Natural killer cell treated with Interleukin-12 subunit alpha and Interleukin-12 subunit beta and Interleukin-15 and Interleukin-18, amount 100 ng/mL, for 72 hours (primary cell): ENCODE measurements at places on chromosomes 7 and 10. TPM values are rescaled to one million over a fixed set of nuclear protein-coding genes. Genes with fewer than 3 reads are reported as not detected.
A peak's percentile ranks its signal among the peaks of the same experiment; 100 is the strongest.

The TFEC gene
- 1.0 TPM for total RNA-seq

GRCh38 chr10:34475274-34475646 is 339.8 kb downstream of the PARD3 start:
- DNase-seq = no peak

DNA sequence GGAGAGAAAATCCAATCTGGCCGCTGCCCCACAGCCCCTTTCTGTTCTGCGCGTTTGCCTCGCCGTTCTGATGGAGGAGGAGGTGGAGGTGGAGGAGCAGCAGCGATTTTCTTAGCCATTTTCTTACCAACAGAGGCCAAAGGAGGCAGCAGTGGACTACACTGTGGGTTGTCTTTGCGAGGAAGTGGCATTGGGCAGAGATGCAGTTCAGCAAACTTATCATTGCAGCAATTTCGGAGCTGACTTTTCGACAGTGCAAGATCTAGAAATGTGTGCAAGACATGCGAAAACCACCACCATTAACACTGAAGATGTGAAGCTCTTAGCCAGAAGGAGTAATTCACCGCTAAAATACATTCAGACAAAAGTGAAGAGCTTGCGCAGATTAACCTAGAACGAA is 1.9 kb upstream of the ARL4A start:
- no peak for DNase-seq

DNA sequence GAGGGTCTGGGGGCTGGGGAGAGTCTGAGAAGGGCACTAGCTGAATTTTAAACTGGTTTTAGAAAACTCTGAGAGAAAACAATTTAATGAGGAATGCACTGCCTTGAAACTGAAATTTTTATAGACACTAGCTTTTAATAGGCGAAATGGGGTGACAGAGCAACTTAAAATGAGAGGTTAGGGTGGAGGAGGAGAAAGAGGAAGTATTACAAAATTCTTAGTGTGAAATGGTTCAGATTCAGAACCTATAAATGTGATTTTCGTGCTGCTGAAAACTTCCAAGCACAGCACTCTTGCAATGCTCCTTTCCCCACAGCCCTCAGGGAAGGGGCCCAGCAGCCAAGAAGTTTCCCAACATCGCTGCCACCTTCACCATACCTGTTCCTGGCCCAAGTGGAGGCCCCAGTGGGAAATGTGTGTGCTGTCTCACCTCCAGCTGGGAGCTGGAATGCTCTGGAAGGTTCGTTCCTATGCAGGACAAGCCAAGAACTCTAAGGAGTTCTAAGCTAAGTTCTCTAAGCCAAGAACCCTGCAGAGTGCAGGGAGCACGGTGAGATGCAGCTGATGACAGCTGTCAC is 60.0 kb downstream of the ATXN7L1 start:
- DNase-seq = no peak

- no peak for DNase-seq
These were observed 350.0 kb downstream of the FGFR2 start for GRCh38 chr10:121248266-121248665.

The AP3M1 gene
- total RNA-seq = 53.3 TPM

DNA sequence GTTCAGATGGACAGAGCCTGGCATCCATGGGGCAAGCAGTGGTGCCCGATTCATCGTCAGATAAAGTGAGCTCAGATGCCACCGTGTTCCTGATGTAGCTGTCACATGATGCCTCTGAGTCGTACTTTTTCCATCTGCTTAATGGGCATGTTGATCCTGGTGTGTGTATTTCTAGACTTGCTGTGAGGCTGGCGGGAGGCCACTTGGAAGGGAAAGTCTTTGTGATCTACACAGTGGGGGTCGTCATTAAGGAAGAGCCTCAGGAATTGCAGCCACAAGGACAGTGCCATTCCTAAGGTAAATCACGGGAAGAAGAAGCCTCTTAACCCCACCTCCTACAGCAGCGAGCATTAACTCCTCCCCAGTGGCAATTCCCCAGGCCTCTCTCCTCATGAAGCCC is 63.0 kb downstream of the RGS10 start:
- no peak for DNase-seq

GRCh38 chr10:98569853-98570252 is 123.1 kb upstream of the HPS1 start:
- DNase-seq = no peak

The WNT2 gene
- total RNA-seq = not detected

- DNase-seq = no peak
These were observed 98.2 kb downstream of the MAPK8 start for GRCh38 chr10:48404646-48405045.

DNA sequence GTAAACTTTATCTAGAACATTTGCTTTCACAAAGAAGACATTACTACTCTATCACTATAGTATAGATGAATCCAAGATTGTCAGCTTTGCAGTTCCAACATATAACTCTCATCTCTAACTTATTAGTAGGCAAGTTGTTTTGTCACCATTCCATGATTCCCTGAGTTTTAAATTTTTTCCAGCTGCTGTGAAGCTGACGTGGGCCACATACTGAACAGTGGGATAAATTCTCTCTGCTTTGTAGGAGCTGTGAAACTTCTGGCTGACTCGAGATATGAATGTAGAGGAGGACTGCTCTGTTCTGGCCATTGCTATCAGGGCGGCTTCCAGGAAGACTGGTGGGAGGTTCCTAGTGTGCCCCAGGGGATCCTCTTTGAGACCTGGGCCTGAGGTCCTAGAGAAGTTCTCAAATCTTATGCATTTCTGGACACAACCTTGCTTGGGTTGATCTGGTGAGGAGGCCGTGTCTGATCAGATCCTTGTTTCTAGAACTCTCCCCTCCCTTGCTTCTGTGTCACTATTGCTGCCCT is 58.0 kb downstream of the LSMEM1 start:
- no peak for DNase-seq

The CHCHD1 gene
- total RNA-seq = 18.7 TPM

- peak; percentile 92 for DNase-seq
These were observed 91.8 kb downstream of the SPAG6 start for GRCh38 chr10:22436893-22437619.

DNA sequence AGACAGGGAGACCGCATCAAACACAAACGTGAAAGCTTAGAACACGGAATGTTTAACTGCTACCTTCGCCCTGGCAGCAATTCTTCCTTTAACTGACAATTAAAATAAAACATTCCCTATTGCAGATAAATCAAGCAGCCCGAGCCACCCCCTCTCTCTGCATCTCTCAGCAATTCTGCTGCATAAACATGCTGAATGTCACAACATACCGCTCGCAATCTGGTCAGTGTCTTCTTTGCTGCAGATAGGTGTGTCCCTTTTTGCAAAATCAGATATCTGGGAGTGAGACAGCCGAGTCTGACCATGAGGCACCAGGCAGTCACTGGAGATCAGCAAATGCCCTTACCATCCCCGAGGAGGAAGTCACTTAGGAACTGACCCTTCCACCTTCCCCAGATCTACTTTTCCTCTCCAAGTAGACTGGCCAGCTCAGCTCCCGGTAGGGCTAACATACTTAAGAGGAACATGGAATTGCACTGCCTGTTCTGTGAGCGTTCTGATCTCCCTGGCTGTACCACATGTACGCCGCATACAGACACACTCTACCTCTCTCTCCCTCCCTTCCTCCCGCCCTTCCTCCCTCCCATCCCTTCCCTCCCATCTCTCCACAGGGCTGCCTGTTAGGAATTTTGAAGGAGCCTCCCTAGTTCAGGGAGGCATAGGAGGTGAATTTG is at the start of gene FRMD4A:
Gene FRMD4A (minus strand): TSS at position 537 of the 674 bp plus-strand sequence.
- no peak for DNase-seq

- DNase-seq = no peak
These were observed 158.3 kb upstream of the PPP2R2D start for GRCh38 chr10:131742500-131742951.

DNA sequence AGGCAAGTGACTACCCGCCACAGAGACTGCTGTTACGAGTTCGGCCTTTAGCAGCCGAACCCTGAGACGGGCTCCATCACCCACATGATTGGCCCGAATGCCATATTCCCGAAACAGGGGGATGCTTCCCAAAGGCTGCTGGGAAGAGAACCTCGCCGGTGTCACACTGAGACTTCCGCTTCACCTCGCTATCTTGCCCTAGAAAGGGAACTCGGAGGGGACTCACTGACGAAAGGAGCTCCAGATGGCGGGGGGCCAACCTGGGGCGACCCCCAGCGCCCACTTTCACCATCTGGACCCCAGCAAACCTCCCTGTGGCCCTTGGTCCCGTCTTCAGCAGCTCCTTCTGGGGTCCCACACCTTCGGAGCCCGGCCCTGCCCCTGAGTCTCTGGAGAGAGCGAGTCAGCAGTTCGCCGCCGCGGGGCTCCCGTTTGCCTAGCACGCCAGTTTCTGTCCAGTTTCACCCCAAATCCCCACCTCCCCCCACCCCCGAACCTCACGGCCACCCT is 529 bp downstream of the HPS1 start:
- DNase-seq = no peak

The DYNC1I1 gene
- not detected for total RNA-seq

DNA sequence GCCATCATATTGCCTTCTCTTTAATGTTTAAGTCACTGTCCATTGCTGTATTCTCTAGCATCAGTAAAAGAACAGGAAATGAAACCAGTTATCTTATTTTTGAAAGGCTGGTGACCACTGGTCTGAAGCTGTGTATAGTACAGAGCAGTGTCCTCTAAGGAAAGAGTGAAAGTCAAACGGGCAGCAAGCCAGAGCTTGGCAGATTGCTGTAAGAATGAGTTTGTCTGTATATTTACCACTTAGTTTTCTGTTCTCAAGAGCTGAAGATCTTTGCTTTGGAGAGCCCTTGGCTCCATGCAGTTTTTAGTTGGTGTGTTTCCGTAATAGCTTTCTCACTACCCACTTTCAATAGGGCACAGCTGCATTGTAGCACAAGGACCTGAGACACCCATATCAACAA is 31.9 kb downstream of the PCBD1 start:
- no peak for DNase-seq

DNA sequence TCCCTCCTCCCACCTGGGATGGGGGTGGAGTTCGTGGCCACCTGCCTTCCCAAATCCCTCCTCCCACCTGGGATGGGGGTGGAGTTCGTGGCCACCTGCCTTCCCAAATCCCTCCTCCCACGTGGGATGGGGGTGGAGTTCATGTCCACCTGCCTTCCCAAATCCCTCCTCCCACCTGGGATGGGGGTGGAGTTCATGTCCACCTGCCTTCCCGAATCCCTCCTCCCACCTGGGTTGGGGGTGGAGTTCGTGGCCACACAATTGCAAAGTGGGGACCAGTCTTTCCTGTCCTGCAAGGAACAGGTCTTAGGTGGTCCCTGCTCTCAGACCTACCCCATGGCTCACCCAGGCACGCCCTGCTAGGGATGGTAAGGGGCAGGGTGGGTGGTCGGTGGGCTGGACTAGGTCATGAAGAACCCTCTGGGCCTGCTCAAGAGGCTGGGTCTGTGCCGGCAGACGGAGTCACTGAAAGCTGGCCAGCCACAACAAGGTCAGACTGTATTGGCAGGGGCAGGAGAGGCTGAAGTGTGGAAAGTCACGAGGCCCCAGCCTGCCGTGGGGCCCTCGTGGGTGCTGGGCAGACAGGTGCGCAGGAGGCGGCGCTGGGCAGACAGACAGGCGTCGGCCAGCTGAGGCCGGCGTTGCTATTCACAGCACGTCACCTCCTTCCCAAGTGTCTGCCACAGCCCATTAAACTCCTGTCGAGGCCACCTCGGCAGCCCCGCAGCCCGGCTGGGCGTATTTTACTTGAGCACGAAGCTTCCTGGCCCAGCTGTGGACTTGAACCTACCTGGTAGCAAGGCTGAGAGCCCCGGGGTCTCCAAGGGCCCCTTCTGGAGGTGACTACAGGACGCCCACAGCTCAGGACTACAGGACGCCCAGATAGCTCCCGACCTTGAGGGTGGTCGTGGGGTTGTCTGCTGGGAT is 4.1 kb downstream of the KNDC1 start:
- DNase-seq = peak; percentile 57

The NUTM2B gene
- total RNA-seq = 0.95 TPM

- DNase-seq = no peak
These were observed 2.0 kb upstream of the ZMYND11 start for GRCh38 chr10:132946-133898.

The RAB19 gene
- total RNA-seq = 1.9 TPM

The C7orf33 gene
- total RNA-seq = not detected

The NOS3 gene
- total RNA-seq = 1.2 TPM

- no peak for DNase-seq
These were observed 139.7 kb downstream of the ATE1 start for GRCh38 chr10:121788115-121788514.

DNA sequence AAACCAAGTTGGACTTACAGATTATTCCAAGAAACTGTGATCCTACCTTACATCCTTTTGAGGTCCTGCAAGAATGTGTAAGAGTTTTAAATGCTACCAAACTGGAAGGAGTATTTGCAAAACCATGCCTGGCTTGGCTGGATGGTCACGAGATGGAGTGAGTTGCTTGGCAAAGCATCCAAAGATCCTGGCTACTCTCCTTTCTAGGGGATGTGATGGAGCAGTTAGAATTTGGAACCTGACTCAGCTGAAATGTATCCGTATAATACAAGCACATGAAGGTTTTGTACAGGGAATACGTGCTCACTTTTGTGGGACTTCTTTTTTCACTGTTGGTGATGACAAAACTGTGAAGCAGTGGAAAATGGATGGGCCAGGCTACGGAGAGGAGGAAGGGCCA is 13.3 kb upstream of the SYPL1 start:
- DNase-seq = no peak

GRCh38 chr7:153258686-153259085 is 499.1 kb downstream of the ACTR3B start:
- DNase-seq = no peak

DNA sequence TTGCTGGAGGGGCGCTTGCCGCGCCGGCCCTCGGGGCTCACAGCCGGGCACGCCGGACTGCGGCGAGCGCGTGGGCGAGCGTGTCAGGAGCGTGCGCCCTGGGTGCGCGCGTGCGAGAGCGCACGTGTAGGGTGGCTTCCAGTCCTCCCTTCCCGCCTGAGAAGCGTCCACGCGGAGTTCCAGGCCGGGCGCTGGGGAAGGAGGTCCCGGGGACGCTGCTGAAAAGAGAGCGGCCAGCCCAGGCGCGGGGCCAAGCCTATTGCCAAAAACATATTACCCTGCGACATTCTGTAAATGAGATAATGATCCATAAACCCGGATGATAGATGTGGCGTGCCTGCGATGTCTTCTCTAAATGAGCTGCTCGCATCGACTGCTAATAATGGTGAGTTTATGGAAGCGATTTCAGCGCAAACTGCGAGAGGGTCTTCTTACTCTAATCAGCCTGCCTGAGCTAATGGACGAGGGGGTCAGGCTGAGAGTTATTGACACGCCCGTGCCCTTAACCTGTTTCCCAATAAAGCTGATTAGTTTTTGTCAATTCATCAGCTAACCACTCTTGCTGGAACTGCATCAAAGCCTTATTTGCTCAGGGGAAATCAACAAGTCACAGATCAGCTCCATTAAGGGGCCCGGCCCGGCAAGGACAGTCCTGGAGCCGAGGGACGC is 8.0 kb upstream of the MNX1 start:
- no peak for DNase-seq

The RALA gene
- 22.0 TPM for total RNA-seq

The DEPP1 gene
- 0.53 TPM for total RNA-seq

DNA sequence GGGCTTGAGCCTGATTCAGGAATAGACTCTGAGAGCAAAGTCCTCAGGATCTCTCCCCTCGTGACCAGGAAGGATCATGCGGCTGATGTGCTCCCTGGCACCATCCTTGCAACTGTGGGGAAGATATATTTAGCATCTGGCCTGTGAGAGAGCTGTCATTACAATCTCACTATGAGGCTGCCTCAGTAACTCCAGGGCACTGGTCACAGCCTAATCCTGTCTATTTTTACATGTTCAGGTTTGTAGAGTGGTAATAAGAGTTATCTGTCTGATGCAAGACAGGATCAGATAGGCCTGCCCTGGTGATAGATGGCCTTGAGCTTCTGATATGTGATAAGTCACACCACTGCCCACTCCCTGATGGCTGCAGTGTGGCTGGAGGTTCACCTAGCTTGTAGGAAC is 50.7 kb downstream of the PPP1R3C start:
- no peak for DNase-seq
